ENCODE measurements at places on chromosomes 1 and 21.

DNA sequence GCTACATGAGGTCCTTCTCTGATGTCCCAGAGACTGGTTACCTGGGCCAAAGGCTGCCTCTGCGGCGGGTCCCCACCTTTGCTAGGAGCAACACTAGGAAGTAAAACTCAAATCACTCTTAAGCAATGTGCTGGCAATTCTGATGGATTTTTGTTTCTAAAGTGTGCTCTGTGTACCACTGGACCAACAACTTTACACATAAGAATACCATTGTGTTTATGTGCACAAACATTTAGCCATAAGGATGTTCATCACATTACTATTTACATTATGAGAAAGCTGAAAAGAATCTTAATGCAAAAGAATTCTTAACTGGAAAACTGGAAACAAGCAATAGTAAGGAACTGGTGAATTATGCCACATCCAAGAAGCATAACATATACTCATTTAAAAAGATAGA is 38.6 kb downstream of the SSBP3 start:
- no peak for DNase-seq

- no peak for DNase-seq
Measured at GRCh38 chr1:205590777-205591513, 40.9 kb downstream of the ELK4 start.

DNA sequence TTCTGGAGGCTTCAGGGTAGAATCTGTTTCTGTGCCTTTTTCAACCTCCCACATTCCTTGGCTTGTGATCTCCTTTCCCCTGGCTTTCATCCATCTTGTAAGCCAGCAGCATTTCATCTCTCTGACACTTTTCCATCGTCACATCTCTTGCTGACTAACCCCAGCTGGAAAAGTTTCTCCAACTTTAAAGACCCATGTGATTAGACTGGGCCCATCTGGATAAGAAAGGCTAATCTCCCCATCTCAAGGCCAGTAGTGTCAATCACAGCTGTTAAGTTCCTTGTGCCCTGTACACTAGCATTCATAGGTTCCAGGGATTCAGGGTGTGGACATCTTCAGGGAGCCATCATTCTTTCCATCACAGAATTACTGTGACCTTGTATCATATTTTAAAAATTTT is 452.1 kb downstream of the TTLL7 start:
- DNase-seq: no peak

DNA sequence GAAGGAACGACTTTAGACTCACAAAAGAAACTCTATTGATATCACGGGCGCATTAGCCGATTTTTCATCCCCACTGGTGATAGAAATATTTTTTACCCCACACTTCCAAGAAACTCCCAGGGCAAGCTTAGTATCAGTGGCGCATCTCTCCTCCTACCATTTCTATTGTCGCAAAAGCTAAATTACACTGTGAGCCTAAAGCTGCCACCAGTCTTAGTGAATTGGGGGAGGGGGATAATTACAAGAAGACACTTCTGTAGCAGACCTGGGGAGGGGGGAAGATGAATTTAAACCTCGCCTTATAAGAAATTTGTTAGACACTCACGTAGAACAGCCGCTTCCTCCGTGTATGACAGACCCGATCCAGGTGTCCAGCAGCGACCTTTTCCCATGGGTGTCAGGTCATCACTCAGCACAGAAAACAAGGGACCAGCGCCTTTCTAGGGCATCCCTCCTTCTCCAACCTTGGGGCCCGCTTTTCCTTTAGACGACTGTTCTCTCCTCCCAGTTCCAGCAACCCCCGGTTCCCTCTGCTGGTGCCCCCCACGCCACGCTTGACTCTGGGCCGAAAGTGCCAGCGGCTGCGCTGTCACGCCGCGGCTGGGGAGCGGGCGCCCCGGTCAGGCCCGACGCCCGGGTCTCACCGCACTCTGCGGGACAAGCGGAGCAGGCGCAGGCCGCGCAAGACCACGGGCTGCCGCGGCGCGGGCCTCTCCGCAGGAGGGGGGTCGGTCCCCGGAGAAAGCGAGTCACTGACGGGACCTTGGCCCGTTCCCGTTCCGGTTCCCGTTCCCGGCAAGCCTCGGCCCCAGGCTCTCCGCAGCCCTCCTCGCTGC is 821 bp downstream of the PHC2 start:
- DNase-seq: no peak

DNA sequence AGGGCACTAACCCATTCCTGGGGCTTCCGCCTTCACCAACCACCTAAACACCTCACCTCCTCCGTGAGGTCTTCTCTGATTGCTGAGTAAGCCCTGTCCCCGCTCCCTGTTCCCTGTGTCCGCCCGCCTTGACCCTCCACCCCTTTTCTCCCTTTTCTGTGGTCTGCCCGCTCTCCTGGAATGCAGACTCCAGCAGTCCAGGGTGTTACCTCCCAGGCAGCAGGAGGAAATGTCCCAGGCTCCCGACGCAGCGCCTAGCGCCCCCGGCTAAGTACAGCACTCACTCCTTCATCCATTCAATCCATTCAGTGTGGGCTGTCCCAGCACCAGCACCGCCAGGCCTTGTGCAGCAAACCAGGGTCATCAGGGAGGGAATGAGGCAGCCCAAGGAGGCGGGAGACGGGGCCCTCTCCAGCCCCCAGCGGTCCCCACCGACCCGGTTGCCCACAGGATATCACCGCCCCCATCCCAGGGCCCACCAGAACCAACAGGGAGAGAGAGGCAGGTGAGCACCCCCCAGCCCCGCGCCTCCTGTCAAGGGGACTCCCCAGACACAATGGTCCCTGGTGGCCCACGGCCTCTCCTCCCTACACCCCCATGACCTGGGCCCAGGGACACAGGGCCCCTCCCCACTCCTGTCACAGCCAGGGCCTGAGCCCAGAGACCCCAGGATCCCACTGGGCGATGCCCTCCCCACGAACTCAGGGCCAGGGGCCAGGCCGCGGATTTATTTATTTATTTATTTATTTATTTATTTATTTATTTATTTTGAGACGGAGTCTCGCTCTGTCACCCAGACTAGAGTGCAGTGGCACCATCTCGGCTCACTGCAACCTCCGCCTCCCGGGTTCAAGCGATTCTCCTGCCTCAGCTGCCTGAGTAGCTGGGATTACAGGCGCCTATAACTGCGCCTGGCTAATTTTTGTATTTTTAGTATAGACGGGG is 10.2 kb downstream of the TNFRSF14 start:
- DNase-seq: no peak

DNA sequence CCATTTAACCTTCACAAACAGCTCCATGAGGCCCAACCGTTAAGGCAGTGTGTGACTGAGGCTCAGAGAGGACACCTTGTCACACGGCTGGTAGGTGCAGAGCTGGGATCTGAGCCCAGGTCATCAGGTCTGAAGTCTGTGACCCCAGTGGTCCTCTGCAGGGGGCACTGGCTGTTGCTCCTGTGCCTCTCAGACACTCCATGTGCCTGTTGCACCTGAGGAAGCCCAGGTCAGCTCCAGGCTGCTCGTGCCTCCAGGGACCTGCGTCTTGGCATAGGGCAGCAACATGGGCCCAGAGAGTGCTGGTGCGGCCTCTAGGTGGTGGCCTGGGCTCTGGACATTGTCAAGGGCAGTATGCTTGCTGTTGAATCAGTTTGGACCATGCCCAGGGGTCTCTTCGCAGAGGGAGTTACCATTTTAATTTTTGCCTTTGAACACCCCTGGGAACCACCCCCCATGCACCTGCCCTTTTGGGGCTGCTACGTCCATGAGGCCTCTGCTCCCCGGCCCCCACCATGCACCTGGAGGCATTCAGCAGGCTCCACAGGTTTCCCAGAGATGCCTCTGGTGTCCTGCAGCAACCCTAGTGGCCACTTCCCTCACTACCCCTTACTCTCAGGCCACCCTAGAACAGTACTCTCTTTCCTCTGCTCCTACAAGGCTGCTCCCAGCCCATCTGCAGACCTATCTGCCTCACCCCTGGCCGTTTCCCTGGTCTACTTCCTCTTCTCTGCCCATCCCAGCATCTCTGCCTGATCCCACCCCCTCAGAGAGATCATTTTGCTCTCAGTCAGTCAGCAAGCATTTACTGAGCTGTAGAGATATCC is 25.2 kb upstream of the EPS8L3 start:
- no peak for DNase-seq

GRCh38 chr1:207918011-207918410 is 7.1 kb upstream of the CD34 start:
- no peak for DNase-seq

DNA sequence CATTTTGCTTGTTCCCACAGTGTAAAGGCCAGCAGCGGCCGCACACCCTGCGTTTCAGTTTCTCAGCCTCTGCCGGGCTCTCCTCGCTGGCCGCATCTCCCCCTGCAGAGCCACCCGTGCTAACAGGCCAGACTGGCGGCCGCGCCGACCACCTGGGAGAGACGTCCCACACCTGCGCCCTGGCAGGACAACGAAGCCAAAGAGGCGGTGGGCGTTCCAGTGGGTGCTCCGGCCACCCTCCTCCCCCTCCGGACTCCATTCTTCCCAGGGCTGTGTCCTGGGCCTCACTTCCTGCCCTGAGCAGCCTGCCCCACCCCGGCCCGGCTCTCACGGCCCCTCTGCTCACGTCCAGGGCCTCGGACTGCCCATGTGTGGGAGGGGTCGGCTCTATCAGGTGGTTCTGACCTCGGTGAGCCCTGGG is 31.9 kb upstream of the SLC19A1 start:
- DNase-seq: no peak

GRCh38 chr1:29325675-29326074 is 89.4 kb downstream of the PTPRU start:
- no peak for DNase-seq

- no peak for DNase-seq
Measured at GRCh38 chr21:14453339-14454015, 70.5 kb upstream of the HSPA13 start.

DNA sequence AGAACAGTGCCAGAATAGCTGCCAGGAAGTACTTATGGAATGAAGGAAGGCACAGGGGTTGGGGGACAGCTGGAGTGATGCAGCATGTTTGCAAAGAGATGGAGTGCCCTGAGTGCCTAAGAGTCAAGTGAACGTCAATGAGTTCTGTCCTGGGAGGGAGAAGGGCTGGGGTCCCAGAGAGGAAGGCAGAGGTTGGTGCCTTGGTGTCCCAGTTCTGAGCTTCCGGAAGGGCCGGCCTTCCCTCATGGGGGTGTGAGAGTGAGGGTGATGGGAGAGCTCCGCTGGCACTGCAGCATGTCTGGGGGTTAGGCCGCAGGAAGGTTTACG is 17.6 kb downstream of the NES start:
- no peak for DNase-seq

DNA sequence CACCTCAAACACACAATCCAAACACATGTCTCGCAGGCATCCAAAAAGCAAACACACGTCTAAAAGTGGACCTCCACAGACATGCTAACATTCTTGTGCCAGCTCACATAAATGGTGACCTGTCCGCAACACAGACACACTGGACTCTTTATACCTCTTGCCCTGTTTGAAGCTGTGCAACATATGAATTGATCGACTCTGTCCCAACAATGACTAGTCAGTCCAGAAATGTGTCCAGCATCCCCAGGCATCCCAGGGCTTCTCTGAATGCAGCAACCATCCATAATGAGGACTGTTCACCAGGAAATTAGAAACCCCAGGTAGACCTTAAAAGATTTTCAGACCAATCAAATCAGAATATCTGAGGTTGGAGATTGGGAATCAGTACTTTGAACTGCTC is 3.2 kb downstream of the DDR2 start:
- DNase-seq: no peak

GRCh38 chr21:35926003-35926740 is 134.2 kb downstream of the SETD4 start:
- no peak for DNase-seq

DNA sequence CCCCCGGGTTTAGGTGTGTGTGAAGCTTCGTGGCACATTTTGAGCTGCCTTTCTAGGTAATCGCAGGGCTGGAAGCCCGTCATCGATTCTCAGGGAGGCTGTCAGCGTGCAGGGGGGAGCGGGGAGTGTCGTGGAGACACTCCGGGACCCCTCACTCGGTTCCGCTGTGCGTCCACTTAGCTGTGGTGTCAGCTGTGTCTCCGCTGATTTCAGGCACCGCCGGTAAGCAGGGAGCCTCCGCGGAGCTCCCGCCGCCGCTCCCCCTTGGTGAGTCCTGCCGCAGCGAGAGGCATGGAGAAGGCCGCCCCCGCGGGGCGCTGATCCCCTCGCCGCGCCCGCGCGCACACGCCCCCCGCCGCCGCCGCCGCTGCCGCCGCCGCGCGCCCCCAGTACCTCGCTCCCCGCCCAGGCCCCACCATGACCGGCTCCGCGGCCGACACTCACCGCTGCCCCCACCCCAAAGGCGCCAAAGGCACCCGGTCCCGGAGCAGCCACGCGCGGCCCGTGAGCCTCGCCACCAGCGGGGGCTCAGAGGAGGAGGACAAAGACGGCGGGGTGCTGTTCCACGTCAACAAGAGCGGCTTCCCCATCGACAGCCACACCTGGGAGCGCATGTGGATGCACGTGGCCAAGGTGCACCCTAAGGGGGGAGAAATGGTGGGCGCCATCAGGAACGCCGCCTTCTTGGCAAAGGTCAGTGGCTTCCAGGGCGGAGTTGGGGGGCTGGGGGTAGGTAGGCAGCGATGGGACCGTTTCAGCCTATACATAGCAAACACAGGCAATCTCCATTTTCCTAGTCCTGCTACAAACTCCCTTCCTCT is 995 bp downstream of the VASH2 start:
- no peak for DNase-seq

- no peak for DNase-seq
Measured at GRCh38 chr1:172446547-172446946, 2.7 kb upstream of the PIGC start.

GRCh38 chr1:46459315-46459714 is 30.3 kb upstream of the DMBX1 start:
- DNase-seq: no peak

DNA sequence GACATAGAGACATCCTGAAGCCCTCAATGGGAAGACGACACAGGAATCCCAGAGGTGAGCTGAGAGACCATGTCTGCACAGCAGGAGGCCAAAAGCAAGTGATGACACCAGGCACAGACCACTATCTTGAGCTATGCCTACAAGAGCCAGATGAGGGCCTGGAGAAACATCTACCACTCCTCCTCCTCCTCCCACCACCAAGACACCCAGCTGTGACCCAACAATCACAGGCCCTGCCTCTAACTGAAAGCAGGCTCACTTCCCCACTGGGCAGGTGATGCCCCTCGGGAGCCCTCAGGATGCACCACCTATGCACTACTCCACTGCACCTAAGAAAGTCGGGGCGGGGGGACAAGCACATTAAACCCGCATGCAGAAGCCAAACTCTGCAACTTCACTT is 16.5 kb downstream of the TADA1 start:
- DNase-seq: no peak
